ENCODE measurements at places on chromosomes 7 and 10.
A peak's percentile ranks its signal among the peaks of the same experiment; 100 is the strongest.

- peak; percentile 63 for DNase-seq
Measured at GRCh38 chr10:110207805-110208613, 604 bp downstream of the MXI1 start.

- no peak for DNase-seq
Measured at GRCh38 chr7:129875160-129875559, 77.6 kb downstream of the UBE2H start.

DNA sequence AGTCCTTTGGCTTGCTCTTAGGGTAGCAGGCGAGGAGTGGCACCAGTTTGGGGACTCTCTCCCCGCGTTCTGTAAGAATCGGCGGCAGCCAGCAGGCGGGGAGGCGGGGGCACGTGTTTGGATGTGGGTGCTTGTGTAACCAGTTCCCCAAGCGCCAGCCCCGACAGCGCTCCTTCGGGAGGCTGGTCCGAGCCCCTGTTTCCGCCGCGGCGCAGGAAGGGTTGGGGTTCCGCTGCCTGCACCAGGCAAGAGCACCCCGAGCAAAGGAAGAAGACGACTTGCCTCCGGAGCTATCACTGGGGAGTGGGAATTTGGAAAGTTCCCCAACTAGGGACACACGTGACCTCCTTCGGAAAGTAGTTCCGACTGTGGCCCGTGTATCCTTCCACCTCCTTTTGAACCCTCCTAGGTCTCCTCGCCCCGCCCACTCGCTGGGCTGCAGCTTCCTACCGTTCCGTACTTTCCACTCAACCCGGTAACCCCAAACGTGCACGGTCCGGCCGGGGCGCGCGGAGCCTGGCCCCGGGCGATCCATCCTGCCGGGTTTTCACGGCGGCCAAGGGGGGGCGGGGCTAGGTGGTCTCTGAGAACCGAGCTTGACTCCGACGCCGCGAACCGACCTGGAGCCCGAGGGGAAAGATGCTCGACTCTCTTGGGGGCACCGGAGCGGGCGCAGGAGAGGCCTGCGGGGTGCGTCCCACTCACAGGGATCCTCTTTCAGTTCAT, 1.2 kb downstream of the KLLN start:
- peak; percentile 100 for DNase-seq

- no peak for DNase-seq
Measured at GRCh38 chr10:60573336-60573735, 183.7 kb upstream of the ANK3 start.

GRCh38 chr10:77091597-77092165, 545.9 kb downstream of the KCNMA1 start:
- no peak for DNase-seq

DNA sequence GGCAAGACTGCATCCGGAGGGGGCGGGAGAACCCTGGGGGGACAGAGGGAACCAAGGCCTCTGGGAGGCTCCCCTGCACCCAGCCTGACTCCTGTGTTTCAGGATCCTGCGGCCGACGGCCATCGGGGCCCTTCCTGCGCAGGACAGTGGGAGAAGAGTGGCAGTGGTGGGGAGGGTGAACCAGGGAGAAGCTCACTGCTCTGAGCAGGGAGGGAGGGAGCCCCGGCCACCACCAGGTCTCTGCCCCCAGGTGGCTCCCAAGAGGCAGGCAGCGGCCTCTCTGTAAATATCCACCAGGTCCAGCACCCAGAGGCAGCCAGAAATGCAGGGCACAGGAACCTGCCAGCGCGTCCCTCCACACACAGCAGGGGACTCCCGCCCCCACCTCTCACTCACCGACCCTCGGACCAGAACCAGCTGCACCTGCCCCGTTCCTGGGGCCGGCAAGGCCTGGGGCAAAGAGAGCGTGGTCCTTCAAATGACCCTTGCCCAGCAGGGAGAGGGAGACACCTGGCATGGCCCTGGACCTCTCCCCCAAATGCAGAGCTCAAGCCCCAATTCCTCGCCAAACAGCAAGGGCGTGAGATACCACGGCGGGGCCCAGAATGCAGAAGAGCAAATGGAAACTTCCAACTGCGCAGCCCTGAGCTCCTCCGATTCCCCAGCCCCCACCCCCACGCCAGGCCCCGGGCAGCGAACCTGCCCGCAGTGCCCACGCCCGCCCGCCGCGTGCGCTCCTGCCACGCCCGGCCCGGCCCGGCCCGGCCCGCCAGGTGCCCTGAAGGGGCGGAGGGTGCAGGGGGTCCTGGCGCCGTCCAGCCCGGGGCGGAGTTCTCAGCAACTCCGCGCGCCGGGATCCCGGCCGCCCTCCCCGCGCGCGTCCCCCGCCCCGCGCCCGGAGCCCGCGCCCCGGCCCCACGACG, 805 bp downstream of the RASGEF1A start:
- no peak for DNase-seq

GRCh38 chr7:30548845-30549244, 44.2 kb upstream of the GGCT start:
- DNase-seq, result peak; percentile 81

GRCh38 chr7:148374396-148375259, 215.9 kb upstream of the C7orf33 start:
- DNase-seq, result no peak

- DNase-seq, result no peak
Measured at GRCh38 chr7:107824858-107825257, 21.8 kb upstream of the SLC26A3 start.

DNA sequence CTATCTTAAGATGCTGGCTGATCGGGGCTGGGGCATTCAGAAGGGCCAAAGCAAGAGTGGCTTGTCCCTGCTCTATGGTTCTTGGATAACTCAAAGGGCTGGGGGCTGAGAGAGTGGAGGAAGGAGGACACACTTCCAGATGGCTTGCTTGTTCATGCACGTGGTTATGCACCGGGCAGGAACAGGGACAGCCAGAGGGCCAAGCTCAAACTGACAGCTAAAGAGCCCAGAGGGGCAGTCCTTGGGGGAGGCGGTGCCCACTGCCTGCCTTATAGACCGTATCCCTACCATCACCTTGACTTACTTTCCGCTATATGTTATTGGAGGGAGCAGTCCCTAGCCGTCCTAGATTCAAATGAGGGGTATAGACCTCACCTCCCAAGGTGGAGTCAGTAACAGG, 192.7 kb upstream of the SVIL start:
- no peak for DNase-seq
